NCI-H187 treated with DMSO at 0.1 percent for 48 hours (cell line): ENCODE measurements at places on chromosomes 12 and 14.

DNA sequence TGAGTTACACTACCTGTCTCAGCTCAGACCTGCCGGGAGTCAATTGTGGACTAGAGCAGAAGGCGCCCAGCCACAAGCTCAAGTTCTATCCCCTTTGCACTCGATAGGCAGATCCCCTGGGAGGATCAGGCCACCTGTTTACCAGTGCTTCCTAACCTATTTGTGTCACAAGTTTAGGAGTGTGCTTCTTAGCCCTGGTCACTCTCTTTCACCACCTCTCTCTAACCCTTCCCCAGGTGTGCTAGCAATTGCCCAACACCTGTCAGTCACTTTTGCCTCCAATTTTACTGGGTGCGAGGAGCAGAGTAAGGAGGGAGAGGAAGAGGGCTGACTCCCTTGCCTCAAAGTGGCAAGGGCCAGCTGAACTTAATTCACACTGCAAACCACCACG, 745 bp upstream of the NAA30 start:
- DNase-seq, result no peak

DNA sequence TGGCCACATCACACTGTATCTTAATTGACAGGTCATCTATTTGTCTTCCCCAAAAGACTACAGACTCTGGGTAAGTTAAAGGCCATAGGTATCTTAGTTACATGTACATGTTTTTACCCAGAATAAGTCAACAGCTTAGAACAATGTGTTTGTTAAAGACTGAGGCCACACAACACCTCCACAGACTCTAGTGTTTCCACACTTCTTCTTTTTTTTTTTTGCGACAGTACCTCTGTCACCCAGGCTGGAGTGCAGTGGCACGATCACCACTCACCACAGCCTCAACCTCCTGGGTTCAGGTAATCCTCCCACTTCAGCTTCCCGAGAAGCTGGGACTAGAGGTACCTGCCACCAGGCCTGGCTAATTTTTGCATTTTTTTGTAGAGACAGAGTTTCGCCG, 1.3 kb downstream of the GPN3 start:
- no peak for DNase-seq

DNA sequence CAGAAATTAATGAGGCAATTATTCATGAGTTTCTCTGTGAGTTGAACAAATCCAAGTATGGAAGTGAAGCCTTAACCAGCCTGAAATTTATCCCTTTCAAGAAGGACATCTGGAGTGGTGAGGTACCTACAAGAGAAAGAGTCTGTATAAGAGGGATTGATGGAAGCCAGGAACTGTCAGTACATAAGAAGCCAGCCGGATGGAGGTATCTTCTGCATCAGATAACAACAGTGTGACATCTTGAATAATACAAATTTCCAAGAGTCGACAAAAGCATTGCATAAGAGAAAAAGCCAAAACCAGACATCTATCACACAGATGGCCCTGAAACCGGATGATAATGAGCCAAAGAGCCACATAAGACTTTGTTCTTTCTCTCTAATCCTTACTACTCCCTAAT, 781.2 kb downstream of the FLRT2 start:
- DNase-seq, result no peak

DNA sequence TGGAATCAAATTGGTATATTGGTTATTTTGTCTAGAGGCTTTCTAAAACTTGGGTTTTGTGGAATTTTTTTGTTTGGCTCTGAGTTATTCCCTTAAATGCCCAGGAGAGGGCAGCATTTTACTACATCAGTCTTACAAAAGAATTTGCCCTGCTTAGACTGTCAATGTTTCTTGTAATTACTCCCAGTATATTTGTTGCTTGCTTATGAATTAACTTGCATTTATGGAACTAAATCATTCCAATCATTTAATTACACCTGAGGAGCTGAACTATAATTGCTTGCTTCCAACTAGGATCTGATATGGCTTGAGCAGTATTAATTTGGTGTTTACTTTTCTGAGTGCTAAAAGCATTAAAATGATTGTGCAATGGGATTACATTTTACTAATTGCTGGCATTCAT, 48.7 kb downstream of the MIPOL1 start:
- DNase-seq, result peak; percentile 23

GRCh38 chr12:62799126-62799736, 135.7 kb downstream of the PPM1H start:
- peak; percentile 66 for DNase-seq
